ENCODE measurements at places on chromosomes 5 and 9.

- no peak for DNase-seq
Observed at GRCh38 chr5:150993422-150993821, 27.0 kb upstream of the GPX3 start.

- DNase-seq: peak; percentile 2
Observed at GRCh38 chr5:161546470-161547301, at the start of gene GABRB2. Gene GABRB2 (minus strand): TSS chr5:161546725. CDS start chr5:161546643, 82 bp downstream.

GRCh38 chr9:121774715-121775613 lies 123.5 kb downstream of the DAB2IP start:
- no peak for DNase-seq

DNA sequence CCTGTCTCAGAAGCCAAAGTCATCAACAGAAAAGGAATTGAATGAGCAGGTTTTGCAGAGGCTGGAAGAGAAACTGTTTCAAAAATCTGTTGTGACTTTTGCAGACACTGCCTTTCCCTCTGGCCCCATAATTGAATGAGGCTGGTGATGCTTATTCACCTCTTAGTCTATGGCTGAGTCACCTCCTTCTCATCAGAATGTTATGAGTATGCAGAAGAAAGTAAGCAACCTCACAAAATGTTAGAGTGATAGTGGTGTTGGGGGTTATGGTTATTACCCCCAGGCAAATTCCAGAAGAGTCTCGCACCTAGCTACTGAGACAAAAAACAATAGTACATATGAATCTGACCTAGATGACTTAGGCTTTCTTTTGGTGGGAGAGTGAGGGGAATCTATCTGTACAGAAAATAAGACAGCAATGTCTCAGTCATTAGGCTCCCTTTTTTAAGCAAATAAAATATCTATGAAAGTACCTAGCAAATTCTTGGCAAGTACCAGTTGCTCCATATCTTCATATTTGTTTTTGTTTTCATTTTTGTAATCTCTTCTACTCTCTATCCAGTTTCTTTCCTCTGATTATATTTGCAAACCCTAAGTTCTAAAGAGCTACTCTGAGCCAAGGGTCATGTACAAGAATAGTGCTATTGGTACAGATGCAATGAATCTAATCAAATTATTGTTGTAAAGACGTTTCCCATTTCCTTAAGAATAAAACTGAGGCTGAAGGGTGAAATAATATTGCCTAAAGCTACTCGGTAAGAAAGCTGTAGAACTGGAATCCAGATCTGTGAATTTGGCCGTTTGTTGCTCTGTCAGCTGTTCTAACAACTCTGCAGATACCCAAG lies 498.1 kb upstream of the TNC start:
- DNase-seq: no peak

DNA sequence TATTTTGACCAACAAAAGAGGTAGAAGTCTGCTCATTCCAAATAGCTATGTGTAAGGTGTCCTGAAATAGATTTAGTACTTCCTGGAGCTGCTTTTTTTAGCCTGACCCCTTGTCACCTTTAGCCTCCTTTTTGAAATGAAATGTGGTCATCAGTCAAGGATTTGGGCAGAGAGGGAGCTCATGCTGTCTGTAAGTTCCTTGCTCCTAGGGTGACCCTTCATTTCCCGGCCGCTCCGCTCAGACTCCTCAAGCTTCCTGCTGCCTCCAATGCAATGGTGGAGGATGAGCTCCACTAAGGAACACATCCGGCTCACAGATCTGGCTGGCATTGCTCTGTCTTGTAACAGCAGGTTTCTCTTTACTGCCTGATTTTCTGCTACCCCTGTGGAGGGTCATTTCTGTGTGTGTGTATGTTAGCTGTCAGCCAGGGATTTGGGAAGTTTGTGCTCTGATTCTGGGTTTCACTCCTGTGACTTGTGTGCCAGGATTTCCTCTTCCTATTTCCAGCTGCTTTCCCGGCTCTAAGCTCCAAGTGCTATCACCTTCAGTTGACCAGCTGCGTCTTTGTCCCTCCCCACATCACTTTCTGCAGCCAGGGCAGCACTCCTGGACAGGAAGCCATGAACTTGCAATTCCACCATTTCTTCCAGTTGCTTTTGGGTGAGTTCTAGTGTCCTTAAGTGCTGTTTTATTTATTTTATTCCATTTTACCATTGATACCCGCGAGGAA lies 265.9 kb downstream of the ICE1 start:
- no peak for DNase-seq

- DNase-seq: no peak
Observed at GRCh38 chr5:76604838-76605237, 18.4 kb downstream of the F2RL2 start.

GRCh38 chr9:123685489-123686083 lies 244.3 kb downstream of the DENND1A start:
- DNase-seq: no peak

GRCh38 chr9:73143711-73144328 lies 7.8 kb upstream of the ANXA1 start:
- peak; percentile 57 for DNase-seq

DNA sequence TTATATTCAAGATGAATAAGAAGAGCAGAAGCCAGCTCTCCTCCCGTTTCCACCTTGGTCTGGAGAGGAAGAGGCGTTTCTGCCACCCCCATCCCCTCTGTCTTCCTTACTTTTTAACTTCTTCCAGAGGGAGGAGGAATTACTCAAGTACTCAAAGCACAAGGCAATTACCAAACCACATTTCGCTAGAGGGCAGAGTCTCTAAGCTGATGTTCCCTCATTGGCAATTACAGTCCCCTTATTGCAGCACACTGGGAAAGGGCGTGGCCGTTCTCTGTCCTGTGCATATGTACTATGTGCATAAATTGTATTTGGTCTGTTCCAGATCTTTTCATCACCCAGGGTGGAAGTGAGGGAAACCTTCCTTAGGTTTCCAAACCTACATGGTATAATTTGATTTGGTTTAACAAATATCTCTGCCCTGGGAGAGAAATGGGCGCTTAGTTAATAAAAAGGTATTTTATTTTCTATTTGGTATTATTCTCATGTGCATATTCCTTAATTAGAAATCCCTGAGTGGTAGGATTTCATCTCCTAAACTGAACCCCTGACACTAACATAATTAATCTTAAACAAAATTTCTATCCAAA lies 29.8 kb upstream of the ALDOB start:
- DNase-seq: peak; percentile 9

GRCh38 chr5:134088994-134089560 lies 25.4 kb upstream of the TCF7 start:
- DNase-seq: no peak

DNA sequence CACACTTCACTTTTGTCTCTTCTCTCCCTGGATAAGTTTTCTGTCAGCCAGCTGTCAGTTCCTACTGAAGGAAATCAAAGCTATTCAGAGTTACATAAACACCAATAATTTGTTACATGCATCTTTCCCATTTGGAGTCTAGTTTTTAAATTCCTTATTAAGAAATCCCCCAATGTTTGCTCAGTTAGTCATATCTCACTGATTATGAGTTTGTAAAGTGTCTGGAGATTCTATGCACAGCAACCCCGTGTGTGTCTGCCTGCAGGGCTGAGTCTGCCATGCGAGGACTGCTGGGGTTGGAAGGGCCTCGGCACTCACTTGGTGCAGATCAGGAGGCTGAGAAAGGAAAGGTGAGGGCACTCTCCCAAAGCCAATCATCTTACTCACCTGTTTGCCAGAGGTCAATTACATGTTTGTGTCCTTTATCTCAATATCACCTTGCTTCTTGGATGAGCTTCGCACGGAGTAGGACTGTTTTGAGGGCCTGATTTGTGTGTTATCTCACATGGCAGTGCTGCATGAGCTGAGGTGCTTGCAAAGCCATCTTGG lies 3.3 kb downstream of the ANKRD34B start:
- no peak for DNase-seq

GRCh38 chr9:69168709-69169217 lies 5.3 kb upstream of the TJP2 start:
- DNase-seq: peak; percentile 92

DNA sequence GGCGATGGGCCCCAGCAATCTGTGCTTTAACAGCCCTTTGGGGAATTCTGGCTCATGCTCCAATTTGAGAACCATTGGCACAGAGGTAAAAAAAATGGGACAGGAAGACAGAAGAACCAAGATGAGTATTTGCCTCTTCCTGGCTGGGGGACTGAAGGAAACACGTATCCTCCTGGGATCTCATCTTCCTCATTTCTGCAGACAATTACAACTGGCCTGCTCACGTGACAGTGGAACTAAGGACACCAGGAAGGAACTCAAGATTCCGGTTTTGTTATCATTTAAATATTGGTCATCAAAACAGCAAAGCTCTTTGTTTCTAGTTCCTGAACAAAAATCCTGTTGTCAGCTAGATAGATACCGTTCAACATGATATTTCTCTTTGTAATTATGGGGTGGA lies 216.0 kb upstream of the DAP start:
- peak; percentile 70 for DNase-seq

- no peak for DNase-seq
Observed at GRCh38 chr5:18329328-18329727, 695.1 kb downstream of the TAF11L14 start.

DNA sequence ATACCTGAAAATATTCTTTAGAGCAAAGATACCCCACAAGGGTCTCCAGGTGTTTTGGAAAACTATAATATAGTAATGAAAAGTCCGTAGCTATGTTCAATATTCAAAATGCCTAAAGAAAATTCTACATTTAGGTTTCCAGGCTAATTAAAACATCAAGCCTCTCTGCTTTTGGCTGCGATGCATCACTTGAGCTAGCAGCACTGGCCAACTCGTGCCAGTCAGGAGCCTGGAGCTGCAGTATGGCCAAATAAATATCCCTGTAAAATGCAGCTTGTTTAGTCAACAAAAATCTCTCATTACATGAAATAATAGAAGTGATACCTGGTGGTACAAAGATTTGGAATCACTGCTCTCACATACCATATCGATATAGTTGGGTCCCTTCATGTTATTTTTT lies 181.1 kb downstream of the ELAVL2 start:
- no peak for DNase-seq

- no peak for DNase-seq
Observed at GRCh38 chr9:130029223-130029973, 13.6 kb downstream of the FNBP1 start.

DNA sequence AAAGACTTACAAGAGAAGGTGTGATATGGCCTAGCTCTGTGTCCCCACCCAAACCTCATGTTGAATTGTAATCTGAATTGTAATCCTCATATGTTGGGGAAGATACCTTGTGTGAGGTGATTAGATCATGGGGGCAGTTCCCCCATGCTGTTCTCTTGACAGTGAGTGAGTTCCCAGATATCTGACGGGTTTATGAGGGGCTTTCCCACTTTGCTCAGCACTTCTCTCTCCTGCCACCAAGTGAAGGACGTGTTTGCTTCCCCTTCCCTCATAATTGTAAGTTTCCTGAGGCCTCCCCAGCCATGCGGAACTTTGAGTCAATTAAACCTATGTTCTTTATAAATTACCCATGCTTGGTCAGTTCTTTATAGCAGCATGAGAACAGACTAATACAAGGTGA lies 49.0 kb downstream of the CDO1 start:
- DNase-seq: no peak

DNA sequence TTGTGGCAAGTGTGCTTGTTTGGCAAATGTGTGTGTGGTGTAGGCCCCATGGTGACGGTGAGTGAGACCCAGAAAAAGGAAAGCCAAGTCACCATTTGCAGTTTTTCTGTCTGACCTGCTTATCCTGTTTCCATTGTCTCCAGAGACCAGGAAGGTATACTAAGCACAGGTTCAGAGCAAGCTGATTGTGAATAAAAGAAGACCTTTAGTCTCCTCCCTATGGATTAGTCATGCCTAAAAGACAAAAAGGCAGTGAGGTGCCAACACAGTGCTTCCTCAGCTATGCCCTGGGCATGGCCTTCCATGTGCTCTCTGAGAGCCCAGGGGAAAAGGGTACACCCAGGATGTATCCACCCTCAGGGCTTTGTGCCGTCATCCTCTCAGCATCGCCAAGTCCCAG lies 49.2 kb upstream of the SHOC1 start:
- no peak for DNase-seq

DNA sequence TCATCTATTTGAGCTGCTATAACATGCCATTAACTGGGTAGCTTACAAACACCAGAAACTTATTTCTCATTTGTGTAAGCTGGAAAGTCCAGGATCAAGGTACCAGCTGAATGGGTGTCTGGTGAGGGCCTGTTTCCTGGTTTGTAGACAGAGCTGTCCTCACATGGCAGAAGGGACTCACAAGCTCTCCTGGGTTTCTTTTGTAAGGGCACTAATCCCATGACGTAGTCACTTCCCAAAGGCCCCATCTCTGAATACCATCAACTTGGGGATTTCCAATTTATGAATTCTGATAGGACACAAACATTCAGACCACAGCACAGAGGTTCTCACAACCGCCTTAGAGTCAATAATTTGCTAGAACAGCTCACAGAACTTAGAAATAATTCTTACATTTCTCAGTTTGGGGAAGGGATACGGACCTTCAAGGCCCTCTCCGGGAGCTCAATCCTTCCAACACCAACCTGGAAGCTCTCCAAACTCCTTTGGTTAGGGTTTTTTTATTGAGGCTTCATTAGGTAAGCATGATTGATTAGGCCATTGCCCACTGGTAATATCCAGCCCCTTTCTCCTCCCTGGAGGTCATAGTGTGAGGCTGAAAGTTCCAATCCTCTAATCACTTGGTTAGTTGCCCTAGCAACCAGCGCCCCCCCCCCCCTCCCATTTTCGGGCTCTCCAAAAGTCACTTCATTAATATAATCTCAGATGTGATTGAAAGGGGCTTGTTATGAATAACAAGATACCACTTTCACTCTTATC lies 7.6 kb upstream of the DNAJA1 start:
- DNase-seq: no peak

GRCh38 chr5:142829801-142830220 lies 59.6 kb downstream of the ARHGAP26 start:
- peak; percentile 45 for DNase-seq

DNA sequence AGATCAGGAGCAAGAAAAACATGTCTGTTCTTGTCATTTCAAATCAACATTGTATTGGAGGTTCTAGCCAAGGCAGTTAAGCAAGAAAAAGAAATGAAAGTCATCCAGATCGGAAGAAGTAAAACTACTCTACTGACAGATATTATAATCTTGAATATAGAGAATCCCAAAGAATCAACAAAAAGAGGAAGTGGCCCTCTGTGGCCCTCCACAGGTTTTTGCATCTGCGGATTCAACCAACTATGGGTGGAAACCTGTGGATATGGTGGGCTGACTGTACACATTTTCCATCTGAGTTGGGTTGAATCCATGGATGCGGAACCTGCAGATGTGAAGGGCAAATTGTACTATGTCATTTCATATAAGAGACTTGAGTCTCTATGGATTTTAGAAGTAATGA lies 35.1 kb downstream of the GAS1 start:
- DNase-seq: no peak

DNA sequence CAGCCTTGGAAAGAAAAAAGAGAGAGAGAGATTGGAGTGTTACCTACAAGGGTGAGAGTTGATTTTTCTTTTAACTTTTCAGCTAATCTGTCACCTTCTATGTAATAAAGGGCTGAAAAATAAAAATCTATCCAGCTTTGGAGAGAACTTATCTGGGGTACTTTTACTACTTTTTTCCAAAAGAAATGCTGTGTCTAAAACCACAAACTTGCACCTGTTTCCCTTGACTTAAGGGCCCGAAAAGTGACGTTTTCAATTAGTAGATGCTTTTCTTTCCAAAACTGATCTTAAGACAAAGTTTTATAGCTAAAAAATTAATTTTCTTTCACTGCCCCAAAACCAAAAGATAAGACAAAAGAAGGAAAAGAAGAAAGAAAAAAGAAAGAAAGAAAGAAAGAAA lies 48.8 kb downstream of the SMIM23 start:
- no peak for DNase-seq

GRCh38 chr9:134293611-134294152 lies 32.6 kb upstream of the RXRA start:
- no peak for DNase-seq

GRCh38 chr5:73199671-73200070 lies 26.7 kb downstream of the TMEM174 start:
- no peak for DNase-seq

Data from CD14-positive monocyte (primary cell).